Endothelial cell of coronary artery (primary cell): ENCODE measurements at places on chromosomes 4 and X. TPM values are rescaled to one million over a fixed set of nuclear protein-coding genes. Genes with fewer than 3 reads are reported as not detected.

The NXF2 gene
- total RNA-seq, result not detected in 2 replicates

The PCDH11X gene
- not detected in 2 replicates for total RNA-seq

The LRPAP1 gene
- 91.9 and 93.9 TPM in 2 replicates for total RNA-seq

The CA5B gene
- 1.6 and 3.0 TPM in 2 replicates for total RNA-seq

The RASGEF1B gene
- under 0.01 and 0.09 TPM in 2 replicates for total RNA-seq

The CFI gene
- 9.5 and 16.6 TPM in 2 replicates for total RNA-seq
